Stimulated activated CD8-positive, alpha-beta memory T cell treated with anti-CD3 and anti-CD28 coated beads, Interleukin-15, amount 100 ng/mL, for 4 hours (primary cell): ENCODE measurements at places on chromosomes 16 and 17.

- DNase-seq: no peak
Measured at GRCh38 chr17:57282296-57282695, 26.0 kb downstream of the MSI2 start.

- DNase-seq: no peak
Measured at GRCh38 chr17:32835291-32835761, 41.6 kb downstream of the MYO1D start.

DNA sequence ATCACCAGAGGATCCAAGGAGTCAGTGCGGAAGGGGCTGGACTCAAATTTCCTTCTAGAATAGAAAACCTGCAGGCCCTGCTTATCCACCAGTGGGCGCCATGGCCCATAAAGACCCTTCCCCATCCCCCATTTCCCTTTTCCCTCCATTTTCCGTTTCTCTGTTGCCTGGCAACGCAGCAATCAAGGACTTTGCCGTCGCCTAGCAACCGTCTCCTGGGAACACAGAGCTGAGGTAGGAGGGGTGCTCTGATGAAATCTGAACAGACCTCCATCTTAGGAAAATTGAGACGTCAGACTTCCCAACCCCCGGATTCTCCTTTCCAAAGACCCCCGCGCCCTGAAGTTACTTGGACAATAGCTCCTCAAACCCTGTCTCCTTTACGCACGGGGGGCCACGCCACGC is 5.7 kb downstream of the DLG4 start:
- no peak for DNase-seq

DNA sequence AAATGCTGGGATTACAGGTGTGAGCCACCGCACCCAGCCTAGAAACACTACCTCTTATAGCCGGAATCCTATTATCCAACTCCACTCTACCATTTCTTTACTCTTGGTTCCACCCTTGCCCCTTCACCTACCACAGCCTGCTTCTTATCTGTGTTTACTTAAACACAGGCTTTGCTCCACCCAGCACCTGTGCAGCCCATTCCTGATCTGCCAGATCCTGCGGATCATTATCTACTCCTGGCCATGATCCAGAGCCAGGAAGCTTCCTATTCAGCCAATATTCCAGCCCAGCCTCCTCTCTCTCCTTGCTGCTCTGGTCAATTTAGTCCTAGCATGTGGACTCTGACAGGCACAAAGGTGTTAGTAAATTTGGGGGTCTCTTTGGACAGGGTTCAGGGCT is 98.8 kb upstream of the MED13 start:
- DNase-seq: no peak

GRCh38 chr17:13582776-13583547 is 18.8 kb downstream of the HS3ST3A1 start:
- DNase-seq: no peak

GRCh38 chr17:6027342-6028024 is 42.7 kb upstream of the WSCD1 start:
- no peak for DNase-seq

DNA sequence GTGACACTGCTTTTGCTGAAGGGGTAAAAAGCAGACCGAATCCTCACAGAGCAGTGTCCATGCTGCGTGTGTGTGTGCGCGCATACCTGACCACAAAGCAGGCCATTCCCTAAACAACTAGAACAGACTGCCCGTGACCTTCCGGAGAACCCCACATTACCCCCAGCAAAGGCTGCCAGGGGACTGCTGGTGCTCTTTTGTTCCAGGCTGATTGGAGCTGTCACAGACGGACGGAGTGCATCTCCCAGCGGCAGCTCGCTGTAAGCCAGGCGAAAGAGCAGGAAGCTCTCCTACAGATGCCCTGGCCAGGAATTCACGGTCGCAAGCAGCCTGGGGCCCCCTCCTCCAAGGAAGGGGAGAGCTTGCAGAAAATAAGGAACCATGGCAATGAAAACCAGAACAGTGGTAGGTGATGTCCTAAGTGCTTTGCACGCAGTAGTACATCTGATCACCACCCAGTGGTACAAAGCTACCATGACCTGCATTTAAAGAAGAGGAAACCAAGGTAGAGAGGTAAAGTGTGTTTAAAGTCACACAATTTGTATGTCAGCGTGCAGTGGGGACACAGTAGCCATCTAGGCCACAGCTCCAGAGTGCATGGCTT is 153.4 kb upstream of the DYNLRB2 start:
- DNase-seq: no peak

DNA sequence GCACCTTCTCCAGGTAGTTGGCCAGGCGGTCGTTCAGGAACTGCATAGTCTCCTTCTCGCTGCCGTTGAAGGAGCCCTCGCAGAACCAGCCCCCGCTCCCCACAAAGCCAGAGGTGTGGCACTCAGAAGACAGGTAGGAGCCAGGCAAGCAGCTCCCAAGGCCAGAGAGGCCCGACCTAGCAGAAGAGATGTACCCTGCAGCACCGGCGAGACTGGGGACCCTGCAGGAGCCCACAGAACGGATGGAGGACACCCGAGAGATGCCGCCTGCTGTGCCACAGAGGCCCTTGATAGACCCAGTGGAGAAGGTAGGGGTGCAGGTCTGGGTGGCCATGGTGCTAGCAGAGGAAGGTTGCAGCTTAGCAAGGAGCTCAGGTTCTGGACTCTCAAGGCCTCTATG is at the start of gene KRT36:
TSS of gene KRT36 (minus strand) at position 380 of the 400 bp plus-strand sequence. CDS start at position 334, 46 bp downstream.
- no peak for DNase-seq

DNA sequence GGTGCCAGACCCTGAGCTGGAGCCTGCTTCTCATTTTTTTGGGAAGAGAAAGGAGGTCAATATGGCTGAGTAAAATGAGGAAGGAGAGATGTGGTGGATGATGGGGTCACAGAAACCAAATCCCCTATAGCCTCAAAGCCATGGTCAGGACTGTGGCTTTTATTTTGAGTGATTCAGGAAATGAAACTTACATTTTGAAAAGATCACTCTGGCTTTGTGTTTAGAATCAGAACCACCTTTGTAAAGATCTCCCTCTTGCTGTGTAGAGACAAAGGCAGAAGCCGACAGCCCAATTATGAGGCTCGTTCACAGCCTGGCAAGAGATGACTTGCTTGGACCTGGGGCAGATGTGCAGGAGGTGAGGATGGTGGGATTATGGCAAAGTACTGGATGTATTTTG is 121.6 kb upstream of the ANKFN1 start:
- DNase-seq: no peak
